Activated CD4-positive, alpha-beta T cell treated with anti-CD3 and anti-CD28 coated beads, Interleukin-10, Interleukin-2, amounts not matched to agents 100 ng/mL and 50 ng/mL, durations not matched to agents 16 hours and 8 hours (primary cell): ENCODE measurements at places on chromosomes 2 and 18.
A peak's percentile ranks its signal among the peaks of the same experiment; 100 is the strongest.

DNA sequence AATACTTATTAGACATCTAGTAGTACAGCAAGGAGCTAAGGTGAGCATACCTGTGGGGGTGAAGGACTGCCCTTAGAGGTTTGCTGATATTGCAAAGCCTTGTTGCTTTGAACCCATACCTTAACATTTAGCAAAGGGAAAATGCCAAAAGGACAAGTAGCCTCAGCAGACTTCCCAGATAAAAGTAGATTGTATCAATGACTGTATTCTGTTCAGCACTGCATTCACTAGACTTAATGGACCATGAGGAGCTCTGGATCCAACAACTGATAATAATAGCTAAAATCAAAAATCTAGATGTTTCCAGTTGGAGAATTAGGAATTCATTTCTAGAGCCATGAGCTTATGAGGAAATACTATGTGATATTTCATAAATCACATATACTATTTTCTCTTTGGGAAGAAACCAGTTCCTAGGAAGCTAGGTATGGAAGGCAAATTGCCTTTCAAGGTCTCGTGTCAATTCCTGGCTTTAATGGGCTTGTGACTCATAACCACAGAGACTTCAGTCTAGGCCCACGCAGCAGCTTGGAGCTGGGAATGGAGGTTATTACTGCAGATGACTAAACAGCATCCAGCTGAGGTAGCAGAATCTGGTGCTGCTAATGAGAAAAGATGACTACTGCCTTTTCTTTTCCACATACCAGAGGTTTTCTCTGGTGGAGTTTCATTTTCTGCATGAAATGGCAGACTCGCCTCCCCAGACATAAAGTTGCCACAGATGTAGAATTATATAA lies 191.2 kb upstream of the NABP1 start:
- DNase-seq, result peak; percentile 13

DNA sequence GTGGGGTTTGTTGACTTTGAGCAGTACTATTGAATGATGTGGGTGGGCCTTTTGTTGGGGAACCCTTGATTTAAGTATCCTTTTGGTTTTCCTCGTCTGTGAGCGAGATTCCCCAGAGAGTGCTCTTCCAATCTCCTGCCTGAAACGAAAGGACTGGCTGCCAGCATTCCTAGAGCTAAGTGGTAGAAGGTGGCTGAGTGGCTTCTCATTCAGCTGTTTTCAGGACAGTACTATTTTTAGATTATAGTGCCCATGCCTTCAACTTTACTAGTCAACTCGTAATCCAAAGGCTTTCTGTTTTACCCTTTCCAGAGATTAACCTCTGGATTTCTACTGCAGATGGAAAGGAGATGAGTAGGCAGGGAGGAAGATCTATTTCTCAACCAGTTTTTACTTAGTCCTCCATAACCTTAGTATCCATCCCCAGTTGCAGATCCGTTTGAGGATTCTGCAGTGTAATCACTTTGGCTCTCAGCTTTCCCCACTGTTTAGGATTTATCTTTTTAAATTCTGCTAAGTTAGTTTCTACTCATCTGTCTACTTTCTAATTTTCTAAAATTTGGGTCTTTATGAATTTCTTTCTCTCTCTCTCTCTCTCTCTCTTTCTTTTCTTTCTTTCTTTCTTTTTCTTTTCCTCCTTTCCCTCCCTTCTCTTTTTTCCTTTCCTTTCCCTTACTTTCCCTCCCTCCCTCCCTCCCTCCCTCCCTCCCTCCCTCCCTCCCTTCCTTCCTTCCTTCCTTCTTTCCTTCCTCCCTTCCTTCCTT lies 9.2 kb downstream of the SLC4A1AP start:
- DNase-seq, result no peak

- no peak for DNase-seq
Measured at GRCh38 chr2:67719351-67719750, 322.2 kb downstream of the ETAA1 start.

DNA sequence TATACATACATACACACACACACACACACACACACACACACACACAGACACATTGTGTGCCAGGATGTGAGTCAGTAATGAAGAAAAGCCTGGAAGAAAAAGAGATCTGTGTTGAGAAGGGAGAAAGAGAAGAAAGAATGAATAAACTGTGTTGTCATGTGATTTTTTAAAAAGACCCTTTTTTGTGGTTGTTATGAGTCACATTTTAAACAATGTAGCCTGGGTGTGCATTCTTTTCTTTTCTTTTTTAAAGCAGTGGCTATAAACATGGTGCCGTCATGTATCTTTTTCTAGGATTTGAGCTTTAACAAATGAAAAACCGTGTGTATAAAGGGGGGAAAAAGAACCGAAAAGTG lies 87.2 kb downstream of the NRP2 start:
- no peak for DNase-seq

- no peak for DNase-seq
Measured at GRCh38 chr2:54531558-54531957, 75.4 kb downstream of the SPTBN1 start.

- DNase-seq, result no peak
Measured at GRCh38 chr2:237218756-237219155, 133.1 kb downstream of the COPS8 start.

GRCh38 chr2:96501471-96501874 lies 3.7 kb downstream of the NEURL3 start:
- peak; percentile 66 for DNase-seq

GRCh38 chr2:171044416-171044815 lies 115.4 kb downstream of the GORASP2 start:
- DNase-seq, result peak; percentile 66

DNA sequence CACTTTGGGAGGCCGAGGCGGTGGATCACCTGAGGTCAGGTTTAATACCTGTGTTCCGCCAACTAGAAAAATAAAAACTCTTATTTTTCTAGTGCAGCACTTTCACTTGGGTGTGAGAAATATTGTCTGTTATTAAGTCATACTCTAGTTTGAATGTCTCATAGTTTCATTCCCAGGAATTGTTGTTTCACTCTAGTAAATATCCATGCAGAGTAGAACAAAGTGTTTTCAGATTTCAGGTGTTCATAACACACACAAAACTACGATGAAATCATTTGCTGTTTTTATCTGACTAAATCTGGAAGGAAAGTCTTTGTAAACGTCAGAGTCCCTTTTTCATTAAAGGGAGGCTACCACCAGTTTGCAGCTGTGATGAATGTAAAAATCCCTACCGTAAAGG lies 4.0 kb downstream of the FAM117B start:
- DNase-seq, result peak; percentile 33

DNA sequence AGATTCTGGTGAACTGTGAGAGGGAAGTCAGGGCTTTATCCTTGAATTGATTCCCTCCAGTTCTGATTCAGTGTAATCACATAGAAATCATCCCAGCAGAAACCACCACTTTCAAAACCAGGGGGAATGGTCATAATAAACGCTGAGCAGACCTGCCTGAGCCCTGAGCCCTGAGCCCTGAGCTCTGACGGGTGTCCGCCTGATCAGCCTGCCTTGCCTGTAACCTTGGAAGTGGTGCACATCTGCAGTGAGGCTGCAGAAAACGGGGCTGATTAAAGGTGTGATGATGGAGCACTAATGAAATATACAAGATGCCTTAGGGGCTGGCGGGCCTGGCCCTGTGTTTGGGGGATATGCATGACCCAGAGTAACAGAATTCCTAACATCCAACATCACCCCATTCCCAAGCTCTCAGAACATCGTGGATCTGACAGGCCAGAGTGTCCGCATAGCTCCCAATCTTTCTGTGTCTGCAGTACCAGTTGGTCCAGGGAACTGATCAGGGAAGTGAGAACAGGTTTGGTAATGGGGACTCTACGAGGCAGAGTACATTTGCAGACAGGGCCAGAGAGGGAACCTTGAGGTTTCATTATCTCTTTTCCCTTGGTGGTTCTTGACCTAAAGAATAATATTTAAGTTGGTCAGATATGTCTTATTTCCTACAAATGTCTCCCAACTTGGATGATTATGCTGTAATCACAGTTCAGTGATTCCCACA lies 37.8 kb downstream of the KCTD18 start:
- no peak for DNase-seq
